SK-N-SH treated with all-trans-retinoic acid at 6 μM for 48 hours (cell line): ENCODE measurements at places on chromosomes 16 and 17.
A peak's percentile ranks its signal among the peaks of the same experiment; 100 is the strongest.

- ATAC-seq = no peak
These were observed 135.1 kb downstream of the PRKCA start for GRCh38 chr17:66437476-66438026.

DNA sequence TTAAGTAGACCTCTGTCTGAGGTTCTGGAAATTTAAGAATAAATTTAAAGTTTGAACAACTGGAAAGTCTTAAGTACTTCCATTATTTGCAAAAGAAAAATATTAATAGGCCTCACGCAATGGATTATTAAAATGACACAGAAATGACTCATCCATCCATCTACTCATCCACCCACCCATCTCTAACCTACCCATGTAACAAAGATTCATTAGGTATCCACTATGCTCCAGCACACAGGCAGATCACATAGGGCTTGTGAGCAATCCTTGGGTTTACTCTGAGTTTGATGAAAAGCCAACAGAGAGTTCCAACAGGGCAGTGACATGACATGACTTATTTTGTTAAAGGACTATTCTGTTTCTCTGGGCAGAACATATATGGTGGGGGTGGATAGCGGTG, 93.3 kb downstream of the HELZ start:
- ATAC-seq = peak; percentile 95

DNA sequence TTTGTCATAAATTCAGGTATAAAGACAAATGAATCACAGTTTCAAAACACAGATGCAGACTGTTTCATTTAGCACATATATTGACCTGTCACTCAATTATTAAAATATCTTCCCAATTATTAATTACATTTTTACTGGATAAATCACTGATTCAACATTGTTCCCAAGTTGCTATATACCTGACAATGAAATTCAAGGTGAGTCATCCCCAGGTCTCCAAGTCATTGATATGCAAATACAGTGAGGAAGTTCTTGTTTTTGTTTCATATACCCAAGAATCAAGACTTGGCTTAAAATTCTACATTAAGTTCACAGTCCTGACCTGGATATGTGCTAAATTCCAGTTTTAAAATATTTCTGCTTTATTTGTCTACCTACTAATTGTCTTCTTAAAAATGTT, 599.3 kb upstream of the PSMD7 start:
- ATAC-seq = no peak

GRCh38 chr17:39737760-39738567, at the start of gene GRB7:
Gene GRB7 (plus strand): TSS chr17:39737938. CDS start chr17:39742302, 4,364 bp downstream.
- ATAC-seq = no peak

GRCh38 chr17:2175294-2175628, 120.4 kb downstream of the HIC1 start:
- no peak for ATAC-seq

DNA sequence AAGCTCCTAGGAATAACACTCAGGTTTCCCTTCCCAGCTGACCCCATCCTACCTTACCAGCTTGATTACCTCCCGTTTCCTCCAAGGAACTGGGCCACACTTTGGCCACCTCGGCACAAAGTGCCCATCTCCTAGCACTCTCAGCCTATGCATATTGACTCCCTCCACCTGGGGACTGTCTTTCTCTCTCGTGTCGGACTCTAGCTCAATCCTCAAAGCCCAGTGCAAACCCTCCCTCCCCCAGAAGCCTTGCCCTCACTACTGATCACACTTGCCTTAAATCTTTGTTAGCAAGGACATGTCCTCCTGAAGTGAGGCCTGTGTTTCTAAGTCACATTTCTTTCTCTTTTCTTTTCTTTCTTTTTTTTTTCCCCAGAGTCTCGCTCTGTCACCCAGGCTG, 2.6 kb upstream of the RAB26 start:
- no peak for ATAC-seq

- ATAC-seq = peak; percentile 87
These were observed 28.8 kb downstream of the GINS2 start for GRCh38 chr16:85659805-85660511.

- ATAC-seq = no peak
These were observed 28.2 kb downstream of the LMF1 start for GRCh38 chr16:942436-943060.

GRCh38 chr16:46801428-46802049, 29.4 kb downstream of the C16orf87 start:
- ATAC-seq = peak; percentile 72

DNA sequence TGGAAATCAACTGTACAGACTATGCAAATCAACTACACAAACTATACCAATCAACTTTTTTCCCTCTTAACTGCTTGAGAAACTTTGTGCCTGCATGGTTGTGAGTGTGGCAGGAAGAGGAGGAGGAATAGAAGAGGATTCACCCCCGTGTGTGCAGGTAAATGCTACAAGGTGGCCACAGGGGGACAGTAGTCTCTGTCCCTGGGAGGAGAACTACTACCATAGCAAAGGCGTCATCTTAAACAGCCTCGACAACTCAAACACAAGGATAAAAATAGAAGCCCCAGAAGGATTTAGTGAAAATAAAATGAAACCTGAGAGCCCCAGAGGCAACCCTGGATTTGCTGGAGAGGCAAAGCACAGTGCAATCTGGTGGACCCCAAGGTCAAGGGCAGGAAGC, 199.5 kb upstream of the DYNLRB2 start:
- no peak for ATAC-seq

- peak; percentile 3; the same call in 1 of the 3 replicates for ATAC-seq
These were observed 1.1 kb downstream of the CDH15 start for GRCh38 chr16:89172528-89173173.

- ATAC-seq = no peak
These were observed 37.7 kb downstream of the ITGAM start for GRCh38 chr16:31297496-31297895.

GRCh38 chr16:61146429-61146828, 889.8 kb downstream of the CDH8 start:
- no peak for ATAC-seq

DNA sequence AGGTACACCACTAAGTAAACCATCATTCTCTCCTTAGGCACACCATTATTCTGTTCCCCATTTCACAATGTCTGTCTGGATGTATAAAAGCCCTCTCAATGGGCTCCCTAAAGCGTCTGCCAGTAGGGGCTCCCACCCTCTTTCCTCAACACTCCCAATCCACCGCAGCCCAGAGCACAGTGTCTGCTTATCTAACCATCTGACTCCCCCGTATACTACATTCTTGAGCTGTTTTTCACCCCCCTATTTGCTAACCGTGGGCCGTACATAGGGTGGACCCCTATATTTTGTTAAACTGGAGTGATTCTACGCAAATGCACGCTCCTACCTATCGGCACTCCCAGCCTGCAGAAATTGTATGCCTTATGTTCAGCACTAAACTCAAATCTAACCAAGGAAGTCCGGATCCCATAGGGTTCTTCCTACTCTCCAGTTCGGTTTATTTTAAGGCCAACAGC, 685 bp upstream of the PSMD3 start:
- peak; percentile 64 for ATAC-seq

GRCh38 chr16:67943256-67943618, 683 bp downstream of the LCAT start:
- no peak for ATAC-seq

DNA sequence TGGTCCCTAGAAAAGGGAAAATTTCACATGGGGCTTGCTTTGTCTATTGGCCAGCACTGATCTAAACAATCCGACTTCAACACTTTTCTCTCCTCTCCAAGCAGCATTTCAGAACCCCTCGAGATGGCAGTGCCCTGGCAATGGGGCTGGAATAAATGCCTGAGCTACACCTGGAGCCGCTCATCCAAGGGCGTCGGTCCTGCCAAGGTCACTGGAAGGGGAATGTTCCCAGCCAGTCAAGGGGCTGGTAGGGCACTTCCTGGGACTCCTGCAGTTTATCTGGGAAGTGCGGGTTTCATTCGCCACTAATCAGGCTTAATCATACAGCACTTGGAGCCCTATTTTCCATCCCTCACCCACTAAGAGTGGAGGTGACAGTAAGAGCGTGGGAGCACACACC, 17.1 kb downstream of the MEAK7 start:
- no peak for ATAC-seq

- no peak; the same call in 2 of the 3 replicates for ATAC-seq
These were observed 42.1 kb downstream of the TSC2 start for GRCh38 chr16:2089706-2090480.

DNA sequence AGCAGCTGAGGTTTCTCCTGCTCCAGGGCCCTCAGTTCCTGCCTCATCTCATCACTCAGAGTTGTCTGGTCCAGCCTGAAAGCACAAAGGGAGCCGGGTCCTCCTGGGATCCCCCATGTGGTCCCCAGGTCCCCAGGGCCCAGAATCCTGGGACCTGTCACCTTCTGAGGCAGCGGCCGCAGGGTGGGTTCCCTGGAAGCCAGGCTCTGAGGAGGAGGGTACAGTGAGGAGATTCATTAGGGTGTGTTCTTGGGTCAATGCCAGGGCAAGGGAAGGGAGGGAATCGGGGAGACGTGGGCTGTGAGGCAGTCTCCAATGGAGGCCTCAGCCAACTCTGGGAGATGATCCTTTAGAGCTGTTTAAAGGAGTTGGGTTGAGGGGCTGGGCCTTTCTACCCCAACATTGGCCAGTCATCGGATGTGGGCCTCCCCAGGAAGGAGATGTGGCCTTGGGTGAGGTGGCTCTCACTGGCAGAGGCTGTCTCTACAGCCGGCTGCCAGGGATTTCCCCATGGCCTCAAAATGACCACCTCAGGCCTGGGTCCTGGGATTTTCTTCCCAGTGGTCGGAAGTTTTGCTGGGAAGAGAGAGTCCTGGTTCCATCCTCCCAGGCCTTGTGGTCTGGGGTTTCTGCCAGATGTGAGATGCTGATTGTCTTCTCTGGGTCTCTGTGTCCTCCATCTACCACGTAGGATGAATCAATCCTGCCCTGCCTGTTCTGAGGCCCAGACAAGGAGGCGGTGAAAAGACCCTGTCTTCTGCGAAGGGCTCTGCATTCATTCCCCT, 47.3 kb downstream of the NLRP1 start:
- no peak for ATAC-seq

- peak; percentile 61 for ATAC-seq
These were observed 47.5 kb downstream of the SLC6A2 start for GRCh38 chr16:55703003-55704001.

GRCh38 chr17:36717088-36717487, 115.7 kb downstream of the MRM1 start:
- no peak for ATAC-seq

GRCh38 chr17:40499551-40500189, 1.8 kb downstream of the TNS4 start:
- peak; percentile 97 for ATAC-seq

DNA sequence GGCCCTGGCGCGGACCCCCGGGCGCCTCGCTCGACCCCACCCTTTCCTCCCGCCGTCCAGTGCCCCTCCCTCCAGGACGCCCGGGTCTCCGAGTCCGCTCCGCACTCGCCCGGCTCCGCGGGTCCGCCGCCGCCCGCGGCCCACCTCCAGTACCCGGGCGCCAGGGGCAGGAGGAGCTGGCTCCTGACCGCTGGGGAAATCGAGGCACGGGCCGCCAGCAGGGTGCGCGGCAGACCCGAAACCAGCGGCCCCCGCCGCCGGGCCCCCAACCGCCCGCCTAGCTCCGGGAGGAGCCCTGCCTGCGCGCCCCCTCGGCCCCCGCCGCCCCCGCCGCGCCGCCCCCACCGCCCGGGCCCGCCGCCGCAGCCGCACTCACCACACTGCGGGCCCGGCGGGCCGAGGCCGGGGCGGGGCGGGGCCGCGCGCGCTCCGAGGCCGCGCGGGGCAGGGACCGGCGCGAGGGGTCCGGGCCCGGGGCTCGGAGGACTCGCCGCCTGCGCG, 333 bp downstream of the MAFG start:
- ATAC-seq = no peak

GRCh38 chr17:79107499-79108231, 33.0 kb downstream of the ENGASE start:
- ATAC-seq = no peak

DNA sequence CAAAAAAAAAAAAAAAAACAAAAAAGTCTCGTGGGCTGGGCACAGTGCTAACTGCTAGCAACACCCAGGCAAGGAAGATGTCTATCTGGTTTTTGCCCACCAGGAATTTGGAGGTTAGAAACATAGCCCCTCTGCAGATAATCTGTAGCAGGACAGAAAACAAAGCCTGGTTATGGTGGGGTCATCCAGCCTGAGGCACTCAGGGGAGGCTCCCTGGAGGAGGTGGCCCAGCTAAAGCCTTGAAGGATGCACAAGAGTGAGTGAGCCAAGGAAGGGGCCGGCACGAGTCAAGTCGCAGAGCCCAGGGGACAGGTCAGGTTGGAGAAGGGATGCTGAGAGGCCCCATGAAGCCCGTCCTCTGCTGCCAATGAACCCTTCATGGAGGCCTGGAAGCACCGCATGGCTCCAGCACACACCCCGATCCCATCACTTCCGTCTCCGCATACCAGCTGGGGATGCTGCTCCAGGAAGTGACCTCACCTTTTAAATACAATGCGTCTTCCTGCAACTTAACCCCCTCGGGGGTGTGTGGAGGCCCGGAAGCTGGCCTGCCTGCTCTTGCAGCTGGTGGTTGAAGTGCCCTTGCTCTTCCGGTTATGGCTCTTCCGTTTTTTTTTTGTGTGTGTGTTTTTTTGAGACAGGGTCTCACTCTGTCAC, 86.5 kb downstream of the ENGASE start:
- ATAC-seq = no peak

DNA sequence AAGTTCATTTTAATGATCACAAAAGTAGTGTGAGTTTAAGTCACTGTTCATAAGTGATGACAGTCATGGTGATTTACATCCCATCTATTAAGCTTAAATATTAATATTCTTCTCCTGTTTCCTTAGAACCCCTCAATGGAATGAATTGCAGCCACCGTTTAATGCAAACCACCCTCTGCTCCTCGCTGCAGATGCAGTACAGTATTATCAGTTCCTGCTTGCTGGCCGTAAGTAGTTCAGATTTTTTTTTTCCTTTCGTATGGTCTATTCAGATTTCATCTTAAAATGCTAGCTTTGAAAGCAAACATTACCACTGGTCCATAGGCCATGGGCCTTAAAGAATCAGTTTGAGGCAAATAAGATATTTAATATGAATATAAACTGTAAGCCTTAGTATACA, 359.0 kb upstream of the TBX2 start:
- no peak for ATAC-seq
